ENCODE measurements at places on chromosomes 5 and 9. TPM values are rescaled to one million over a fixed set of nuclear protein-coding genes. Genes with fewer than 3 reads are reported as not detected.

The PPP2R2B gene
- total RNA-seq: not detected

DNA sequence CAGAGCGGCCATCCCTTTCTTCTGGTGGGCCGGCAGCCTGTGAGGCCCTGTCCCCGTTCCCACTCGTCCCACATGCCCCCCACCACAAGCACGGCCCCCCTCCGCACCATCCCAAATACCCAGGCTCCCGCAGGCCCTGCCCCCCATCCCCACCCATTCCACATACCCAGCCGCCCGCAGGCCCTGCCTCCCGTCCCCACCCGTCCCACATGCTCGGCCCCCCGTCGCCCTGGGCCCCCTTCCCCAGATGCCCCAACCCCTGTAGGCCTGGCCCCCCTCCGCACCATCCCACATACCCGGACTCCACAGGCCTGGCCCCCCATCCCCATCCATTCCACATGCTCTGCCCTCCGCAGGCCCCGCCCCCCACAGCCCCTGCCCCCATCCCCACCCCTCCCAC is 11.5 kb downstream of the SLC6A19 start:
- no peaks in the 10 kb centered on the region for H3K36me3 ChIP-seq
- no peak overlapping the region for H3K4me3 ChIP-seq
- peaks cover 75% of the 10 kb centered on the region for H3K27me3 ChIP-seq
- no peaks in the 10 kb centered on the region for H3K4me1 ChIP-seq
- no peak for DNase-seq

DNA sequence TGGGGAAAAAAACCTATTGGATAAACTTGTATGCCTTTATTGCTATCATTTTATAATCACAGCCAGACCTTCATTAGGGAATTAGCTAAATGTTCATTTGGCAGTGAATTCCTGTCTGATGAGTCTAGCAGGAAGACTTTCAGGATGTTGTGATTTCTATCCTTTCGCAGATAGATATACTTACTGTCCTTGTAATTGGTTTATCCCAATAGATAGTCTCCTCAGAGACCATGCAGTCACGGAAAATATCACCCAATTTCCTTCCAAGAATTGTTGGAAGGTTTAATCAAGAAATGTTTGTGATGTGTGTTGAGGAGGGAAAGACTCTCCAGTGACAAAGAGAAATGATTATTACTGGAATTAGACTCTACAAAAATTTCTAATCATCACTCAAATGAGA is 1937.9 kb upstream of the WWC1 start:
- DNase-seq: no peak
- no peaks in the 10 kb centered on the region for H3K27me3 ChIP-seq
- no peaks in the 10 kb centered on the region for H3K36me3 ChIP-seq
- H3K27ac ChIP-seq: no peak overlapping the region
- H3K4me1 ChIP-seq: no peaks in the 10 kb centered on the region

- no peak overlapping the region for H3K4me3 ChIP-seq
- no peaks in the 10 kb centered on the region for H3K4me1 ChIP-seq
- DNase-seq: no peak
- no peak overlapping the region for H3K27ac ChIP-seq
Measured at GRCh38 chr9:69319324-69320025, 5.5 kb upstream of the ENTREP1 start.

DNA sequence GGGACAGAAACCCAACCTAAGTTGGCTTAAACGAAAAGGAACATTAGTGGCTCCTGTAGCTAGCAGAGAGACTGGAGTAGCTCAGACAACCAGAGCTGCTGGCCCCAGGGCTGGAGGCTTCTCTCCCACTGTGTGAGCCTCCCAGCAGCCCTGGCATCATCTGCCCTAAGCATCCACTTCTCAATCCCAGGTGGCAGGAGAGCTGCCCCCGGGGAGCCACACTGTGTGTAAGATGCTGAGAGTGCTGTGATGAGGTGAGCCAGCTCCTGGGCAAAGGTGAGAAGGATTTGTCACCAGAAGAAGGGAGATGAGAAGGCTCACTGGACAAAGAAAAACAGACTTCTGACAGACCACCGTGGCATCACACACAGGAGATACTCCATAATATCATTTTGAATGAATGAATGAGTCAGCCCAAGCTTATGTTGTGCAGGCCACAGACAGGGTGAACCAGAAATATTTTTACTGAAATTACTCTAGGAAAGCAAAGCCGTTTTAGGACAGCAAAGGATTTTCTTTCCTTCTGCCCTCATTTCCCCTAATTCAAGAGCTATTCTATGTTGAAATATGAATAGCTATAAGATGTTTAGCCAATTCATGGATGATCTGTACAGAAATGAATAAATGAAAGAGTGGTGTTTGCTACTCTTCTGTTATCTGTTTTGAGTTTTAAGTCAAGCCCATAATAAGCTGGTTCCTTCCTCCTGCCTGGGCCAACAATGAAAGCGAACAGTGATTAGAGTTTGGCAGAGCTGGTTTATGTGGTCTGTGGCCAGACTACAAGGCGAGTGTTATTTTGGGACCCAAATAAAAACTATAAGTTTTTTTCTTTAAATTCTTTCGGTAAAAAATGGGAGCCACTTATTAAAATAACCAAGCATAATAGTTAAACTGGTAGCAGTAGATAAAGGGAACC is 57.4 kb upstream of the ECM2 start:
- no peak overlapping the region for H3K27ac ChIP-seq
- H3K4me1 ChIP-seq: no peaks in the 10 kb centered on the region
- no peak for DNase-seq
- no peaks in the 10 kb centered on the region for H3K36me3 ChIP-seq
